ENCODE measurements at places on chromosomes 11 and 22.

DNA sequence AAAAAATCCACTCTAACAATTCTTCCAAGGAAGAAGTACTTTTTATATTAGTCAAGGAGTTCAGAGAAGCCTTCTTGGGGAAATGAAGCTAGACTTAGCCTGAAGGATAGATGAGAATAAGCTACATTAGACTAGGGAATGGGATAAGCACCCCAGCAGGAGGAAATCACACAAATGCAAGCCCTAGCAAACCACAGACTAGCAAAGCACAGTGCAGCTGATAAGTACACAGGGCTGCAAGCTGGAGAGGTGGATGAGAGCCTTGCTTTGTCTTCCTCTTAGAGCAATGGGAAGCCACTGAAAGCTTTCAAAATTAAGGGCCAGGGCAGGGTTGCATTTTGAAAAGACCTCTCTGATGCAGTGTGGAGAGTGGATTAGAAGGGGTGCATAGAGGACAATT is 946.2 kb downstream of the LRRC4C start:
- DNase-seq = no peak

- DNase-seq = peak; percentile 28
Observed at GRCh38 chr11:27514558-27514957, 8.0 kb upstream of the LIN7C start.

- DNase-seq = peak; percentile 60
Observed at GRCh38 chr22:20904008-20904979, 12.9 kb upstream of the CRKL start.

DNA sequence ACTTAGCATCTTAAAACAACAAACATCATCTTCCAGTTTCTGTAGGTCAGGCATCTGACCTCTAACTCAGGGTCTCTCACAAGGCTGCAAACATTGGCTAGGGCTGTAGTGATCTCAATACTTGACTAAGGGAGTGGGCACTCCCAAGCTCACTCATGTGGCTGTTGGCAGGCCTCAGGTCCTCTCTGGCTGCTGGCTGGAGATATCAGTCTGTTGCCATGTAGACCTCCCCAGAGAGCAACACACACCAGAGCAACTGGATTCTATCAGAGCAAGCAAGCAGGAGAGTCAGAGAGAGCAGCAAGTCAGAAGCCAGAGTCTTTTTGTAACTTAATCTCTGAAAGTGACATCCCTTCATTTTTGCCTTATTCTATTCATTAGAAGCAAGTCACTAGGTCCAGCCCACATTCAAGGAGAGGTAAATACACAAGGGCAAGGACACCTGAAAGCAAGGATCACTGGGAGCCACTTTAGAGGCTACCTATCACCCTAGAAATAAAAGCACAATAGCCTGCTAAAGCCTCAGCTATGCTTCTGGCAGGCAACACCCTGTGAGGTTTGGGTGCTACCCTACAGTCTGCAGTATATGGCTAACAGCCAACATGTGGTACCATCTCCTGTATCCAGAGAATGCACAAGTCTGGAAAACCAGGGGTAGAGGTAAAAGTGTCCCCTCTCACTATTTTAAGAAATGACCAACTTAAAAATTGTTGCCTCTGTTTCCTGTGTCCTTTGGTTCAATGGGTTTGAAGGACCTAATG is 33.5 kb upstream of the CD44 start:
- DNase-seq = no peak

DNA sequence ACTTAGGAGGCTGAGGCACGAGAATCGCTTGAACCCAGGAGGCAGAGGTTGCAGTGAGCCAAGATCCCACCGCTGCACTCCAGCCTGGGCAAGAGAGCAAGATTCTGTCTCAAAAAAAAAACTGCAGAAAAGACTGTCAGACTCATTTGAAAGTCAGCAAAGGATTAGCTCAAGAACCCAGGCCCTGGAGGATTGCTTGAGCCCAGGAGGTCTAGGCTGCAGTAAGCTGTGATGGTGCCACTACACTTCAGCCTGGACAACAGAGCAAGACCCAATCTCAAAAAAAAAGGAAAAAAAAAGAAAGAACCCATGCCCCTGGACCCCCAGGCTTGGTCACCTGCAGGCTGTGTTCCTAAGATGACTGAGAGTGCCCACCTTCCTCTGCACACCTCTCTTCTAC is 16.2 kb downstream of the LIF start:
- DNase-seq = no peak

DNA sequence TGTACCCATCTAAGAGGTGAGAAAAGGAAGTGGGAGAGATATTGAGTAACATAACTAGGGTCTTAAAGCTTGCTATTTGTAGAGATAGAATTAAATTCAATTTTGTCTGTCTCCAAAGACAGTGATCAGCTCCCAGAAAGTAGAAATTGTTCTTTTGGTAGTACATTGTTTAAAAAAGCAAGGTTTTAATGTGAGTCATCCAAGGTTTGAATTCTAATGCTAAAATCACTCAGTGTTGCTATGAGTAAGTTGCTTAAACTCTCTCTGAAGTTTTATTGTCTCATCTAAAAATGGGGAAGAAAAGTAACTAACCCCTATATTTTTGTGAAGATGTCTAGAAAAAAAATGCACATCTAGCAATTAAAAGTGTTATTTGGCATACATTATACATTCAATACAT is 1004.5 kb upstream of the CCDC90B start:
- DNase-seq = peak; percentile 58

DNA sequence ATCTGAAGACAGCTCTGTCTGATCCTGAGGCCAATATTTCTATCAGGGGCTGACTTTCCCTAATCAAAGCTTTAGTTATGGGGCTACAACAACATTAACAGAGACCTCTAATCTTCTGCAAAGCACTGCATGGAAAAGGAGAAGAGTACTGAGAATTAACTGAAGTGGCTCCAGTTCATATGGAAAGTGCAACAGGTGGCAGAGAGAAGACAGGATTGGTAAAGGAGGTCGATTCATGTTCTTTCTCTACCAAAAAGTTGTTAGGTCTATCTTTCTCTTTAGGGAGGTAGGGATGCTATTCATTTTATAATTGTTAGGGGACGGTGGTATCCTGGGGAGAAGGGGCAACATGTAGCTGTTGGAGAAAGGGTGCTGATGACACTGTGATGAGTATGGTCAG is 232.7 kb upstream of the NARS2 start:
- DNase-seq = no peak

DNA sequence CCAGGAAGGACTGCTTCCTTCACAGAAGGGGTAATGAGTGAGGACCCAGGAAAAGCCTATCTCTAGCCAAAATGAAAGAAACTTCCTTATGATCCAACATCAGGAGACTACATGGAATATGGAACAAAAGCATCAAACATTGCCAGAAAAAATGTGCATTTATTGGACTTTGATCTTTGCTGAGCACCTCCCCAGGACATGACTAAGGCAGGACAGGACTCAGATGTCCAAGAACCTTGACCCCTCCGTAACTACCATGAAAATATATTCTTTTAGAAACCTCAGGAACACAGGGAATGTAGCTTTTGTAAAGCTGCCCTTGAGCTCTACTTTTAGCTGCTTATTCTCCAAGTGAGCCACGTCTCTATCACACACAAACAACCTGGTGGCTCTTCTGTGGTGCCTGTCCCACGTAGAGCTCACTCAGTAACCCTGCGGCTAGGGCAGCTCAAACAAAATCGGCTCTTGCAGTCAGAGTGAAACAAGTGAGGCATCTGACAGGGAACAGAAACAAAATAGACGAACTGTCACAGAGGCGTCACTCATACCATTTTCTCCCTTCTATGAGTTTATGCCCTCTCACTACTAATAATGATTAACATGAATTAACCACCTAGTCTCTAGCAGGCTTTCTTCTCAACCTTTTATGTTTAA is 471.5 kb upstream of the API5 start:
- DNase-seq = no peak

- DNase-seq = no peak
Observed at GRCh38 chr11:86274999-86275398, 27.0 kb upstream of the HIKESHI start.
